ENCODE measurements at places on chromosomes 6 and 20.
A peak's percentile ranks its signal among the peaks of the same experiment; 100 is the strongest.

GRCh38 chr6:65186826-65187225 lies 520.2 kb downstream of the EYS start:
- DNase-seq: no peak

GRCh38 chr20:59010321-59010994 lies 3.4 kb upstream of the CTSZ start:
- DNase-seq: no peak

DNA sequence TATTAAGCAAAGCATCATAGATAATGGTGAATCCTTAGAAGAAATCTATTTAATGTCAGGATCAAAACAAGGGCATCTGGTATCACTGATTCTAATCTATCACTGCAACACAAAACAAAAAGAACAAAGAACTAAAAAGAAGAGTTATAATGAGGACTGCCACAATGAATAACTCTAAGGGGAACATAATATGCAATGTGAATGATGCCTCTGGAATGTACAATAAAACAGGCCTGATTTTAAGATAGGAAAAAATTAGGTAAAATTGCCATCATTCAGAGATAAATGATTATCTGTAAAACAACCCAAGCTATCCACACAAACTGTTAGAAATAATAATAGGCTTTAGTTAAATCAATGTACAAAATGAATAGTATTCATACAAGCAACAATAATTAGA lies 936.7 kb upstream of the CITED2 start:
- no peak for DNase-seq

DNA sequence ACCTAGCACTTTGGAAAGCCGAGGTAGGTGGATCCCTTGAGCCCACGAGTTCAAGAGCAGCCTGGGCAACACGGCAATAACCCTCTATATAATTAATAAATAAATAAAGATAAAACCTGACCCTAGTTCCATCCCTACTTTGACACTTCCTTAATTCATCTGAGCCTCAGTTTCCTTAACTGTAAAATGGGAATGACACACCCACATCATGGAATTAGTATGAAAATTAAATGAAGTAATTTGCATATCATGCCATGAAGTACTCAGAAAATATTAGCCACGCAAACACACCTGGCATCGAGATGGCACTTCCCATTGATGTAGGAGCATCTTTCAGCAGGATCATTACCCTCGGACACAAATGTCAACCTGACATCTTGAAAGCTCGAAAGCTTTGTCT lies 19.1 kb downstream of the ZMYND8 start:
- no peak for DNase-seq

DNA sequence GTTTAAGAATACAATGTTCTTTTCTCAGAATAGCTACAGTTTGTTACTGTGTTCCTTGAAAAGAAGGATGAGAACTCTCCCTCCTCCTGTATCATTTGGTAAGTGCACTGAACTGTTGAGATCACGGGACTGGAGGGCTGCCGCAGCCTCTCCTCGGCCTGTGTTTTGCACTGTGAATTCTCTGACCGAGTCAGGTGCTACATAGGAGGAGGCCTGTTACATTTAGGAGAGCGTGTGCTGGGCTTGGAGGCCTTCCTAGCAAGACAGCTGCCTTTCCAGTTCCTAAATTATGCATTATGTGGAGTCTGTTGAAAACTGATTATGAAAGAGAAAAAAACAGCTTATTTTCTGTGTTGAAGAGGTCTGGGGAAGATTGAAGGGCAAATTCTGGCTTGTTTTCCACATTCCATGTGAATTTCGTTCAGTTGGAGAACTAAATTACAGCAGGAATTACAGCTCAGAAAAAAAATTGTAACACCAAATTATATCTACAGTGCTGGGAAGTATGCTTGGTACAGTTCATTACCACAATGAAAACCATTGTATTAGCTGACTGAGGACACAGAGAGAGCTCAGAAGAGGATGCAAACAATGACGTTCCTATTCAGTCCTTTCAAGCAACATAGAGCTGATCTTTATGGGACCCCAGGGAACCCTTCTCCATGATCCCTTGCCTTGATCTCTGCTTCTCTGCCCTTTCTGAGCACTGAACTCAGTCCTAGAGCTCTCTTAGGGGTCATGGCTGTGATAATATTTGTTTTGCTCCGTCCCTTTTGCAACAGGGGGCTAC lies 2.8 kb downstream of the TMC2 start:
- DNase-seq: no peak

- no peak for DNase-seq
Observed at GRCh38 chr6:63805345-63805744, 169.7 kb downstream of the PHF3 start.

GRCh38 chr6:167237438-167238145 lies 53.5 kb upstream of the UNC93A start:
- DNase-seq: no peak

GRCh38 chr6:67888886-67889681 lies 746.0 kb upstream of the ADGRB3 start:
- DNase-seq: no peak

GRCh38 chr6:79833264-79833963 lies 113.9 kb downstream of the ELOVL4 start:
- peak; percentile 42 for DNase-seq

DNA sequence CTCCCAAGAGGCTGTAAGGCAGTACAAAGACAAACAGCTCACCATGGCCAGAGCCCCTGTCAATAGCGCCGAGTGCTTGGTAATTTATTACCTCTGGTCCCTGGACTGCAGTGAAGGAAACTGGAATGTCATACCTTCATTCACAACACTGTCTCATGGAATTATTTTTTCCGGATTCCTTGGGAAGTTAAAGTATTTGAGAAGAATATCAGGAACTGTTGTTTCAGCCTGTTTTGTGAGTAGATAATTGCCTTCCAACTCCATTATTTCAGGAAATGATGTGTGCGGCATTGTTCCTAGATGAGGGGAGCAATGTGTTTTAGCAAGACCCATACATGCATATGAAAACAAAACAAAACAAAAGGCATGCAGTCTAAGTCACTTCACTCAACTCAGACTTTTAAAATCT lies 64.0 kb downstream of the BLOC1S5 start:
- peak; percentile 22 for DNase-seq

- DNase-seq: no peak
Observed at GRCh38 chr6:18596531-18596835, 209.3 kb downstream of the RNF144B start.

GRCh38 chr20:25022680-25023079 lies 30.1 kb upstream of the APMAP start:
- DNase-seq: no peak

GRCh38 chr6:33620856-33621710 lies at the start of gene ITPR3:
Gene ITPR3 (plus strand): TSS chr6:33621322. CDS start chr6:33621603, 281 bp downstream.
- DNase-seq: no peak

DNA sequence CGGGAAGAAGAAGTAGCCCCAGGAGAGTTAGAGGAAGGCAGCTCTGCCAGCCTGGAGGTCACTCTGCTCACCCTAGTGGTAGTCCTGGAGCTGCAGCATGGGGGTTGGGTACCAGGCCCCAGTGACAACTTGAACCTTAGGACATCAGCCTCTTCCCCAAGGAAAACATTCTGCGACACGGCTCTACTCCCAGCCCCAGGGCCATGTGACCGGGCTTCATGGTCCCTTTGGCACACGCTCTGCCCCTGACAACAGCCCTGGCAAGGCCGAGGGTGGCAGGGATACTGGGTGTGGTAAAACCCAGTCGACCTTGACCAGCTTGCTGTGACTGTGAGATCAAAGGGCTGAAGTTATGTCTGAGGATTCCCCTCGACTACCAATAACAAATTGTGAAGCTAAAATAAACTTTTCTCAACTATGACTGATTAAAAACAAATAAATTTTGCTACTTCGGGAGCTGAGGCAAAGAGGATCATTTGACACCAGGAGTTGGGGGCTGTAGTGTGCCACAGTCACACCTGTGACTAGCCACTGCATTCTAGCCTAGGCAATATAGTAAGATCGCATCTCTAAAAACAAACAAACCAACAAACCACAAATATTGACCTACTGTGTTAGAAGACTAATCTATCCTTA lies 24.4 kb upstream of the ARID1B start:
- DNase-seq: no peak

DNA sequence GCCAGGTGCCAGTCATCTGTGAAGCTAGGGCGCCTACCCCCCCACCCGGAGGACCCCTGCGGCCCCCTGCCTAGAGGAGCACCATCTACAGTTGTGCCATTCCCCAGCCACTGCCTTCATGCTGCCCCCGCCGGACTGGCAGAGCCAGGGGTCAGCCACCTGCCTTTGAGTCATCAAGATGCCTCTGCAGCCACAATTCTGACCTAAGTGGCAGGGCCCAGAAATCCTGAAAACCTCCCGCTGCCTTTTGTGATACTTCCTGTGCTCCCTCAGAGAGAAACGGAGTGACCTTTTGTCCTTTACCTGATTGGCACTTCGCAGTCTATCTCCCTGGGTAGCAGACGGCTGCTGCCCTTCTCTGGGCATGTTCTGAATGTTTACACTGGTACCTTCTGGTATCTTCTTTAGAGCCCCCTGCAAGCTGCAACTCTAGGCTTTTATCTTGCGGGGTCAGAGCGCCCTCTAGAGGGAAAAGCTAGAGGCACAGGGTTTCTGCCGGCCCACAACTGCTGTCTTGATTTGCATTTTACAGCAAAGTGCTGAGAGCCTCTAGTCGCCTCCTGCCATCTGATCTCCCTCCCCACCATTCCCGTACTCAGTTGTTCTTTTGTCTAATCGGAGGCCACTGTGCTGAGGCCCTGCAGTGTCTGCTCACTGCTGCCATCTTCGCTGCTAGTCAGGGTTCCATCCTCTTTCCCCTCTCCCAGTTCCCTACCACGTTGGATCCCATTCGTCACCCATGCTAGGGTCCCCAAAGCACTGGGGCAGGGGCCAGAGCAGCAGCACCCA lies 26.9 kb downstream of the SPATA2 start:
- DNase-seq: peak; percentile 57

DNA sequence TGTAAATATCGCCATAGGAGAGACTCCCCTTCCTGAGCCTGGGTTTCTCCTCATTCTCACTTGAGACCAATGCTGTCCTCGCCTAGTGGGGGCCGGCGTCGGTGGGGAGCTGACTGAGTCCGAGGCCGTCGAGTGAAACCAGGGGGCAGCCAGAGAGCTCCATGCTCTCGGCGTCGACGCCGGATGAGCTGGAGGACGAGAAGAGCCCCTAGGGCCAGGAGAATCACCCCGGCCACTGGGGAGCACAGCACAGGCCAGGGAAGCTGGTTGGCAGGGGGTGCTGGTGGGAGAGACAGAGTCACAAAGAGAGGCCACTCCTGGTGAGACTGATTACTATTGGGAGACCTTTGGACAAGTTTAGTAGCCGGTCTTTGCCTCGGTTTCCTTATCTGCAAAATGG lies 6.4 kb upstream of the GPSM3 start:
- DNase-seq: no peak

GRCh38 chr20:17225851-17226409 lies 910 bp upstream of the PCSK2 start:
- no peak for DNase-seq

DNA sequence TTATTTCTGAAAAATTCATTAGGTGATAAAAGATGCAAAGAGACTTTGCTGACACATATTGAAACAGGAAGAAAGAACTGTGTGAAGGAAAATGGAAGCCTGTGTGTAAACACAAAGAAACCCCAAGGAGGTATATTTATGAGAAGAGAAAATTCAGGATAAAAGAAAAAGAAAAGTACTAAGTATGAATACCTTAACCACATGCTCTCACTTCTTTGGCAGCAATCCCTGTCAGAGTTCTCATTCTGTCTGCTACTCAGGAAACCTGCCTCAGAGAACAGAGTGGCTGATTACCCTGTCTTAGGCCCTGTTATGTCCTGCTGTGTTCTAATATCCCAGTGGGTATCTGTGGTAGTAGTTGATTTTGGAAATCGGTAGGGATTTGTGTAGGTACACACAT lies 457.9 kb downstream of the TBC1D32 start:
- DNase-seq: no peak

DNA sequence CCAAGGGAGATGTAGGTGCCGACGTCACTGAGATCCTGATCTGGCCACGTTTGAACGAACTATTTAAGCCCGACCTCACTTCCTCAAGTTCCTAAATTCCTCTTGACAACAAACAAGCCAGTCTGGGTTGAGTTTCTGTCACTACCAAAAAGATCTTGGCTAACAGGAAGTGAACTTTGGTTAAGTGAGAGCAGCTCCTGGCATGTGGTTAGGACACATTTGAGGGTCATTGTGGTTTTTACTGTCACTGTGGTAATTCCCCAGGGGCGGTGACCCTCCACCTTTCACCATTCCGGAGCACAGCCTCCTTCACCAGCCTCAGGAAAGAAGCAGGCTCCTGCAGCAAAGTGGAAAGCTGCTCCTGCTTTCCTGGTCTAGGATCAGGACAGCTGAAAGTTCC lies 43.1 kb upstream of the ZNF831 start:
- no peak for DNase-seq

- DNase-seq: no peak
Observed at GRCh38 chr20:4999788-5000187, 1.5 kb downstream of the SLC23A2 start.

GRCh38 chr6:4264081-4264480 lies 128.7 kb upstream of the ECI2 start:
- DNase-seq: no peak

GRCh38 chr6:164095056-164095455 lies 680.5 kb downstream of the QKI start:
- no peak for DNase-seq

DNA sequence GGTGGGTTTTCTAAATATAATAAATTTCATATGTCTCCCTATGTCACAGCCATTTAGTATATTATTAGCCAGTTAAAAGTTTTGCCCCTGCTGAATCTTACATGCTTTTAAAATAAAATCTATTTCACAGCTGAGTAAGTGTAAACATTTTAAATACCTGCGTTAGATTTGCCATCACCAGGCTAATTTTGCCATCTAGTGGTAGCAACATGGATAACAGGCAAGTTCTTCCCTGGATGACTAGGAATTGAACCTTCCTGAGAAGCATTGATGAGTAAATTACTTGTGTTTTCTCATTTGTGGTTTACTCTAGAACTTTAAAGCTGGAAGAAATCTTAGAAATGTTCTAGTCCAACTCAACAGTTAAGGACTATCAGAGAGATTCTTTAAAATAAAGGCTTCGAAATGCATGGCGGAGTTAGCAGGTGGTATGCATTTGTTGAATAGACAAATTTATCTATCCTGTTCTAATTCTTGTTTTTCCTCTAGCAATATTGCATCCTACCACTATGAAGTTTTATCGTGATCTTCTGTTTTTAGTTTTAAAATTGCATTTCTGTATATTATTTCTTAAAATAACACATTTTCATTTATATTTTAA lies 2.6 kb downstream of the PRSS35 start:
- peak; percentile 47 for DNase-seq

- DNase-seq: no peak
Observed at GRCh38 chr6:16939839-16940238, 162.0 kb upstream of the STMND1 start.

DNA sequence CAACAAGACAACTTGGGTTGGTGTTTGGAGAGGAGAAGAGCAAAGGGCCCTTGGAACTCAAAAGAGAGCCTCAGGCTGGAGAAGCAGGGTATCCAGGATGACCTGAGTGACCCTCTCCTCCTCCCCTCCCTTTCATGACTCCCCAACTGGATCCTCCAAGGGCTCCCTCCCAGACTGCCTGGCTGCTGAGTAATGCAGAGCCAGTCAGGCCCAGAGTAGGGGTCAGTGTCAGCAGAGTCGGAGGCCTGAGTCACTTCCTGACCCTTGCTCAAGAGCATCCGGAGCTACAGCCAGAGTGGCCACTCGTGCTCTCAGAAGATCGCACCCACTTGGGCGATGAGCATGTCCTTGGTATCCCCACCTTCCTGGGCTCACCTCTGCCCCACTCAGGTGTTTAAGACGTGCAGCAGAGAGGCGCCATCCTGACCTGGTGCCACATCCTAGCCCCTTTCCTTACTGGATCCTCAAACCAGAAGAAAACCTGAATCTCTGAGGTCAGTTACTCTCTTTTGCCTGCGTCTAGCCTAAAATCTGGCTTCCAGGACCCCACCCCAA lies 2.8 kb upstream of the MAPK13 start:
- peak; percentile 30 for DNase-seq
